ENCODE measurements at places on chromosomes 3 and 15. TPM values are rescaled to one million over a fixed set of nuclear protein-coding genes. Genes with fewer than 3 reads are reported as not detected.

DNA sequence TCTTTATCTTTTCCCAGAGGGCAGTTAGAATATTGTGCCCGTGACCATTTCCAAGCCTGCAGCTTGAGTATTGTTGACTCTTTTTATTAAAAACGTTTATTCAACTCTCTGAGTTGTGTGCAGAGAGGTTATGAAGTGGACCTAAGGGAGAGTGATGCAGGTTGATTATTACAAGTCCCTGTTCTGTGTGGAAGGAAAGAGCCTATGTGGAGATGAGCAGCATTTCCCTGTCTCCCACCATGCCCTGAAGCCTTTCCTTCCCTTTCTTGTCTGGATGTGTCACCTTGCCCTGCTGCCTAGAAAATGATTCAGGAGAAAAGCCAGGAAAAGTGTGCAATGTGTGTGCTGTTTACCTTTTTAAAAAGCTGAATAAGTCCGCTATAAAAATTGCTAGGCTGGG lies 19.4 kb downstream of the ZPLD1 start:
- H3K4me3 ChIP-seq, result no peak overlapping the region
- no peak overlapping the region for H3K27ac ChIP-seq
- H3K36me3 ChIP-seq, result no peaks in the 10 kb centered on the region
- no peaks in the 10 kb centered on the region for H3K27me3 ChIP-seq
- H3K4me1 ChIP-seq, result no peaks in the 10 kb centered on the region

- no peaks in the 10 kb centered on the region for H3K4me1 ChIP-seq
- no peaks in the 10 kb centered on the region for H3K27me3 ChIP-seq
- no peaks in the 10 kb centered on the region for H3K36me3 ChIP-seq
- H3K27ac ChIP-seq, result no peak overlapping the region
- H3K4me3 ChIP-seq, result no peak overlapping the region
- DNase-seq, result no peak
Measured at GRCh38 chr15:66560856-66561525, 4.8 kb downstream of the LCTL start.

DNA sequence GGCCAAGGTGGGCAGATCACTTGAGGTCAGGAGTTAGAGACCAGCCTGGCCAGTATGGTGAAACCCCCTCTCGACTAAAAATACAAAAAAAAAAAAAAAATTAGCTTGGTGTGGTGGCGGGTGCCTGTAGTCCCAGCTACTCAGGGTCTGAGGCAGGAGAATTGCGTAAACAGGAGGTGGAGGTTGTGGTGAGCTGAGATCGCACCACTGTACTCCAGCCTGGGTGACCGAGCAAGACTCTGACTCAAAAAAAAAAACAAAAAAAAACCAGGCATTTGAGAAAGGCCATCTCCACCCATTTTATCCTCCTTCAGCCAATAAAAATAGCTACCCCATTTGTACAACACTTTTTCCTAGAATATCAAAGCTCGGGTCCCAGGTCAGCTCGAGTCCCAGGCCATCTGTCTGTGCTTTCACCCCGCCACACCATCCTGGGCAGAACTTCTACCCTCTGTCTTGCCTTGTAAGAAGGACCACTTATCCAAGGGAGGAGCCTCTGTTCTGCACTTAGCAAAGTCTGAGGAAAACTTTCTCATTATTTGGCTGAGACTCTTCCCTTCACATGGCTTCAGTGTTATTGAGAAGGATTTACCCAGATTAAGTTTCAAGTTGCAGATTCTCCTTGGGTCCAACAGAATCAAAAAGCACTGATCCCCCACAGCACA lies 99.1 kb downstream of the MESD start:
- H3K4me1 ChIP-seq, result no peaks in the 10 kb centered on the region
- no peaks in the 10 kb centered on the region for H3K27me3 ChIP-seq
- no peak overlapping the region for H3K27ac ChIP-seq
- no peak for DNase-seq

DNA sequence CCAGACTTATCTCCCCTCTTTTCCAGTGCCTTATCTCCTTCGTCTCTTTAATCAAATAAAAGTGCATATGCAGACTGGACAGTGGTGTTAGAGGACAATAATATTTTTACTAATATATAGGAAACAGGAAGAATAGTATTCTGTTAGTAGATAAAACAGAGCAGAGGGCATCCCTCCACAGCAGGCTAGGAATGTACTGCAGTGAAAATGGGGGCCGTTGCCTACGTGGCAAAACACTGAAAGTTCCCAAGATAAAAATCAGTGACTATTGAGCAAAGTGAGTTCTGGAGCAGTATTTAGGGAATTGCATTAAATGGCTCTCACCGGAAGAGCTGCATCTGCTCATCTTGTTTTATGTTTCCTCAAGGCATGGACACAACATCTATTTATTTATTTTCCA lies 435.0 kb downstream of the CNTN6 start:
- H3K4me3 ChIP-seq, result no peak overlapping the region
- no peaks in the 10 kb centered on the region for H3K27me3 ChIP-seq
- no peak for DNase-seq
- no peaks in the 10 kb centered on the region for H3K36me3 ChIP-seq

GRCh38 chr3:17156864-17157263 lies 272.1 kb downstream of the PLCL2 start:
- no peaks in the 10 kb centered on the region for H3K36me3 ChIP-seq
- H3K27me3 ChIP-seq, result no peaks in the 10 kb centered on the region
- H3K4me3 ChIP-seq, result no peak overlapping the region
- H3K27ac ChIP-seq, result no peak overlapping the region

- no peak overlapping the region for H3K27ac ChIP-seq
- H3K36me3 ChIP-seq, result peaks cover 14% of the 10 kb centered on the region
- no peaks in the 10 kb centered on the region for H3K4me1 ChIP-seq
- no peak for DNase-seq
- no peaks in the 10 kb centered on the region for H3K27me3 ChIP-seq
Measured at GRCh38 chr3:107806536-107806935, 283.8 kb downstream of the BBX start.

GRCh38 chr3:59117396-59117795 lies 67.6 kb upstream of the CFAP20DC start:
- H3K27me3 ChIP-seq, result no peaks in the 10 kb centered on the region
- DNase-seq, result no peak
- no peaks in the 10 kb centered on the region for H3K36me3 ChIP-seq
- H3K4me1 ChIP-seq, result no peaks in the 10 kb centered on the region
- H3K4me3 ChIP-seq, result no peak overlapping the region
- no peak overlapping the region for H3K27ac ChIP-seq

DNA sequence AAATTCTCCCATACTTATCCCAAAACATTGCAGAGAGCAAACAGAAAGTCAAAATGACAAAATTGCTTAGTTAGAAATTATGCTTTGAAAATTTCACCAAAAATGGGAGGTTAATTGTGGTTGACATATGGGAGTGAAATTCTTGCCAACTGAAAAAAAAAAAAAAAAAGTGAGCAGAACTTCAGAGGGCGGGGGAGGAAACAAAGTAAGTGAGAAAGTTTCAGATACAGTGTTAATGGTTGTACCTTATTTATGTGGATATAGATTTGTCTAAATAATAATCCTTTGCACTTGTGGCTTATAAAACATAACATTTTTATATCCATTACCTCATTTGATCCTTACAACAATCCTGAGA lies 91.5 kb upstream of the RAP2B start:
- no peak for DNase-seq
- H3K27ac ChIP-seq, result no peak overlapping the region
- no peaks in the 10 kb centered on the region for H3K4me1 ChIP-seq
- H3K4me3 ChIP-seq, result no peak overlapping the region
- no peaks in the 10 kb centered on the region for H3K36me3 ChIP-seq
- H3K27me3 ChIP-seq, result no peaks in the 10 kb centered on the region

DNA sequence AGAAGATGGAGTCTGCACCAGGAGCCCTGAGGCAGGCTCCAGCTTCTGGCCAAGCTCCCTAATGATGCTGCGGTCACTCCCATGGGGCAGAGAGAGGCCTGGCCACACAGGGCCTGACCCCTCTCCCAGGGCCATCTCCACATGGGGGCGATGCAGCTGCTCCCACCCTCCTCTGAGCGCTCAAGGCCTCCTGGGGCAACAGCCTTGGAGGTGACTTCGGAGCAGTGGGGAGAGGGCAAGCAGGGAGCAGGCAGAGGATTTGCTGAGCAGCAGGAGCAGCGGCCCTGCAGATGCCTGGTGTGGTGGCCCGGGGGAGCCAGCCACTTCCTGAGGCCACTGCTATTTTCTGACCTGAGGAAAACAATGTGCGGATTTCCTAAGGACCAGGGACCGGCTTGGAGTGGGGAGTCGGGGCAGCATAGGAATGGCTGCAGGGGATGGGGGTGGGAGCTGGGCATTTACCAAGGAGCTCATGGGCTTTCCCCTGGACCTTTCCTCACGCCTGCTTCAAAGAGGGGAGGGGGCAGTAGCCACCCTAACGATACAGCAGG lies 81.6 kb upstream of the RPL32 start:
- H3K4me3 ChIP-seq, result no peak overlapping the region
- H3K36me3 ChIP-seq, result no peaks in the 10 kb centered on the region
- H3K27me3 ChIP-seq, result no peaks in the 10 kb centered on the region
- no peak for DNase-seq
- H3K27ac ChIP-seq, result no peak overlapping the region
- no peaks in the 10 kb centered on the region for H3K4me1 ChIP-seq

DNA sequence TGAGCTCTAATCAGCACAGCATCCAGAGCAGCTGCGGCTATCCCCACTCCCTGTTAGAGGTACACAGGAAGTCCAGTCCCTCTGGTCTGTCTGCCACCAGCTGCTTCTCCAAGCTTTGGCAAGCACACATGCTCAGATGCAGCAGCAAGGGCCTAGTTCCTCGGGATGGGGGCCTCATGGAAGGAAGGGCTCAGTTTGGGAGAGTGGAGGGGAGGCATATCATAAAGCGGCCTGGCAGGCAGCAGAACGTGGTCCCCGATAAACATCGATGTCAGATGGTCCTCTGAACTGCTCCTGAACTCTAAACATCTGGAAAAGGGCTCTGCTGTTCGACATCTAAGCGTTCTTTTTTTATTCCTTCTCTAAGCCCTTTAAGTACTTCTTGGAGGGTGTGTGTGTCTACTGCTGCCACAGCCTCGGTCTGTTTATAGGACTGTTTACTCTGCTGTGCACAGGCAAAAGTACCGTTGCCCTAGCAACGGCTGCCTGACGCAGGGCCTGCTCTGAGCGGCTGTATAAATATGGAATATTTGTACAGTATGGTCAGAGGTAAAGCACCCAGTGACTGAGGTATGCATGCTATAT lies 74.6 kb downstream of the PRICKLE2 start:
- H3K4me3 ChIP-seq, result no peak overlapping the region
- no peaks in the 10 kb centered on the region for H3K36me3 ChIP-seq
- H3K4me1 ChIP-seq, result no peaks in the 10 kb centered on the region
- no peaks in the 10 kb centered on the region for H3K27me3 ChIP-seq

GRCh38 chr15:90436952-90437351 lies 48.9 kb downstream of the IQGAP1 start:
- no peaks in the 10 kb centered on the region for H3K4me1 ChIP-seq
- H3K27ac ChIP-seq, result no peak overlapping the region
- no peak for DNase-seq
- H3K4me3 ChIP-seq, result no peak overlapping the region
- H3K27me3 ChIP-seq, result no peaks in the 10 kb centered on the region

DNA sequence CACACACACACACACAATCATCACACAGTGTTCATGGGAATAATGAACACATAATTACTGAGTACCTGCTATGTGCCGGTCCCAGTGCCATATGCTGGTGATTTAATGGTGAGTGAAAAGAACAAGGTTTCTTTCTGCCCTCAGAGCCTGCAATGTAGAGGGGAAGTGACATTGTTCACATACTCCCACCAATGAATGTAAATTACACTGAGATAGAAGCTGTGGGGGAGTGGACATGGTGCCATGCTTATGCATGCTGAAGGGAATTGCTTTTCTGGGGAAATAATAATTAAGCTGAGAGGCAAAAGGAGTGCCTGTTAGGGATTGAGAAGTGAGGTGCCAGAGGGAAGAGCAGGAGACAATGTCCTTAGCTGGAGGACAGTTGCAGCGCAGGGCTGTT lies 175.1 kb downstream of the MFSD1 start:
- H3K4me3 ChIP-seq, result no peak overlapping the region
- DNase-seq, result no peak
- H3K36me3 ChIP-seq, result no peaks in the 10 kb centered on the region
- H3K27ac ChIP-seq, result no peak overlapping the region

GRCh38 chr3:5220667-5221431 lies 33.3 kb downstream of the EDEM1 start:
- DNase-seq, result no peak
- H3K4me3 ChIP-seq, result no peak overlapping the region
- H3K36me3 ChIP-seq, result peaks cover 1% of the 10 kb centered on the region
- H3K27ac ChIP-seq, result no peak overlapping the region

Gene ILDR1
- 1.6 TPM for total RNA-seq

Gene DAPK2
- 2.9 TPM for total RNA-seq

Gene ZIC1
- total RNA-seq, result 2.2 TPM

Gene GPR62
- 0.19 TPM for total RNA-seq

Gene PODXL2
- 31.4 TPM for total RNA-seq

Gene SPTBN5
- total RNA-seq, result 0.84 TPM

All from H1 (cell line).